ENCODE measurements at places on chromosomes 4 and X.

GRCh38 chrX:18534949-18535348 lies 109.5 kb downstream of the CDKL5 start:
- DNase-seq = no peak

DNA sequence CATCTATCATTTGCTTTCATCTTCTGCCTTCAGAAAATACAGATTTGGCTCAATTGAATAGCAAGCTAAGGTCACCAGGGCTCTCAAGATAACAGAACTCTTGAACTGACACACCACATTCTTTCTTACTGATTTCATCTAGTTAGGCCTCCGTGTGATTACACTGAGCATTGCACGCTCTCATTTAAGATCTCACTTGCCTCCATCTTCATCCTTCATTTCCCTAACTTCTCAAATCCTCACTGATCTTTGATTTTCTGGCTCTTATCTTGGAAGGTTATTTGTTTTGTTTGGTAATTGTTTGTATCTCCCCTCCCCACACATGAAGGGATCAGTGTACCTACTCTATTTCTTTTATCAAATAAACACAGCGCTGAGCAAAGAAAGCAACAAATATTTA lies 47.7 kb downstream of the MANBA start:
- no peak for DNase-seq

DNA sequence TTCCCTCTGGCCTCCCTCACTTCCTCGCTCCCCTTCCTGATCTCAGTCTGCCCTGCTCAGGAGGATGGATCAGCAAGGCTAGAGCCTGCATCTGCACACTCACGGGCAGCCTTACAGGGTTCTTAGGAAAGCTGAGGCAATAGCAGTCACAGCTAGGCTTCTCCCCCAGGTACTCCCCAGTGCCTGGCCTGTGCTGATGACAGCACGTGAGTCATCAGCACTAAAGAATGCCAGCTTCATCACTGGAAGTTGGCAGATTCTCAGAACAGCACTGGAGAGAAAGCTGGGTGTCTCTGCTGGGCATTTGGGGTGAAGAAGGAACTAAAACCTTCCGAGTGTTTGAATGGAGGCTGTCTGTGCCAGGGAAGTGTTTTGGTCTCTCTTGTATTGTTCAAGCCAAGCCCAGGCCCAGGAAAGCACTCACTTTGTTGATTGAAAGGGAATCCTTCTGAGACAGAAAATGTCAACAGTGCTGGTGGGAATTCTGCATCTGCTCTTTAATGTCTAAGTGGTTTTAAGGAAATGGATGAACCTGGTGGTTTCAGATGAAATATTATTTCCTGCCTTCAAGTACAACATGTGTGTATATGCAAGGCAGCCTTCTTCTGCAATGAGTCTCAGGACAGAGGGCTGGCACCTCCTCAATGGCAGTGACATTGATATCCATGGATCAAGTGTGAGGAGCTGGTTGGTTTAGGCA lies 73.0 kb upstream of the SCOC start:
- no peak for DNase-seq

DNA sequence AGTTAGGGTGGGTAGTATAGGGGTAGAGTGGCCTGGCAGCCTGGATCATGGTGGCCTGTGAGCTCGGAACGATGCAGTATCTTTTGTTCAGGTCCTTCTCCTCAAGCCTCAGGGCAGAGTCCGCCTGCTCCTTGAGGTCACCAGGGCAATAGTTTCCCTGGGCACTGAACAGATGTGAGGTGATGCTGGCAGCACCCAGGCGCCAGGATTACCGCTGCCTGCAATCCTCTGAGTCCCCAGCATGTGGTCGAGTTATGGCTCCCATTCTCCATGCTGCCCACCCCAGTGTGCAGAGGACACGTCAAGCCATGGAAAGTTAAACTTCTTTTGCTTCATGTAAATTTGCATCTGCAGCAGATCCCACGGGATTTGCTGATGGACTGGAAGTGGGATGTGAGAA lies 38.7 kb downstream of the NEIL3 start:
- no peak for DNase-seq

GRCh38 chr4:76485450-76485849 lies 50.4 kb downstream of the SHROOM3 start:
- DNase-seq = no peak

- DNase-seq = no peak
These were observed 6.0 kb upstream of the EFNB1 start for GRCh38 chrX:68822641-68823410.

GRCh38 chrX:107669261-107669660 lies 41.0 kb downstream of the PRPS1 start:
- DNase-seq = no peak

DNA sequence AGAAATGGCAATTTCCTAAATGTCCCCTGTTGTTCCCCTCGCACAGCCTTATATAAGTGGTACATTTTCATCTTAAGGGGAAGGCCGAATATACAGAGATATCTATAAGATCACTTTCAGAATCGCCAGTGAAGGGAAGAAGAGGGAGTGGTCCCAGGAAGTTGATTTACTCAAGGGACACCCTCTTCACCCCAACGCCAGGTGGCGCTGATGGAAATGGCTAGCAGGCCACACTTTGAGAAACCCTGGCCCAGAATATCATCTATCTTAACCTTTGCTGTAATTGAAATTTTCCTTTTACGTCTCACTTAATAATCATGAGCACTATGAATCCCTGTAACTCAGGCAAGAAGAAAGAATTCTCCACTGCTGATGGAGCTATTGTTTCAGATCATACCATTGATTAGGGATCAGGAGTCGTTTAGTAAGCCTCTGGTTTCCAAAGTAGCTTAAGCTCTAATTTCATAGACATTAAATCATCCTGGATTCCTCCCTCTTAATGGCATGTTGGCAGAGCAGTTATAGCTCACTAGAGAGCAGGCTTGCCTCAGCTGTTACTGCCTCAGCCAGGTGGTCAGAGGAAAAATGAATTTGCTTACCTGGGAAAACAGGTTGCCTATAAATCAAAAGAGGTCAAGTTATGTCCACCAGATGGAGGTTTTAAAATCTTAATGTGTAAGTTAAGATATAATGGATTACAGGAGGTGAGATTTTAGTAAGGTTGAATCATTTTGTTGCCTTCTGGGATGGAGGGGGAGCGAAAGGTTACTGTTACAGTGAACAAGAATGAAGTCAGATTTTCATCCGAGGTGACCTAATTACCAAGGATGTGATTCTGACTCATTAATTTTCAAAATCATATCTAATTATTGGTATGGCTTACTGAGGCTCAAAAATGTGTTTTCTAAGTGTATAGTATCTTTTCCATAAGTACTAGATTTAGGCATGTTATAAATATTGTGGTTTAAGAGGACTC lies 941.2 kb upstream of the TENM3 start:
- peak; percentile 5 for DNase-seq

GRCh38 chr4:38094419-38094818 lies 134.2 kb downstream of the PTTG2 start:
- DNase-seq = no peak

DNA sequence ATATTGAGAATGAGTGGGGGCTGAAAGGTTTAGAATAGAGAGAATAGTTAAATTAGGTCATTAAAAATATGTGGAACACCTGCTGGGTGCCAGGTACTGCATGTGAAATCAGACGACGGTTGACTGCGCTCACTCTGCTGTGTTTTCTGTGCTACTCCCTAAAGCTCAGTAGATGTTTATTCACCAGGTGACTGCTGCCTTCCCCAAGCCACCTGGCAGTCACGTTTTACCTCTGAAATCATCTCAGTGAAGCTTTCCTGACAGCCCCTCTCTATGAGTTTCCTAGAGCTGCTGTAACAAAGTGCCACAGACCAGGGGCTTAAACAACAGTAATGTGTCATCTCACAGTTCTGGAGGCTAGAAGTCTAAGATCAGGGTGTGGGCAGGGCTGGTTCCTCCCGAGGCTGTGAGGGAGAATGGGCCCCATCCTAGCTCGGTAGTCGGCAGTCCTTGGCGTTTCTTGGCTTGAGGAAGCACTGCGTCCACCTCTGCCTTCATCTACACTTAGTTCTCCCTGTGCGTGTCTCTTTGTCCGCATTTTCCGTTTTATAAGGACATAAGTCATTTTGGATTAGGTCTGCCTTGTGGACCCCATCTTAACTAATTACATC lies 25.3 kb downstream of the ADD1 start:
- no peak for DNase-seq

DNA sequence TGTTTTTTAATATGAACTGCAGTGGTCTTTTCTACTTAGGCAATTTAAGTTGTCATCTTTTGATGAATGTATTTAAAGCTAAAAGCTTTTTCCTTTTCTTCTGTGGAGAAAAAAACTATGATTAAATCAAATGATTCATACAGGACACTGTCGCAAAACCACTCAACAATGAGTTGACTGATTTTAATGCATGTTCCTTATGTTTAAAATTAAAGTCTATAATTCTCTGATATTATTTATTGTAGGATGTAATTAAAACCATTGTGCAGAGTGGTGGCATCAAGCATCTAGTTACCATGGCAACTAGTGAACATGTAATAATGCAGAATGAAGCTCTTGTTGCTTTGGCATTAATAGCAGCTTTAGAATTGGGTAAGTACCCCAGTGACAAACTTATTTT lies 172.5 kb downstream of the RAP1GDS1 start:
- no peak for DNase-seq

- no peak for DNase-seq
These were observed 263.2 kb upstream of the ITM2A start for GRCh38 chrX:79630033-79631009.

GRCh38 chrX:136028383-136028984 lies 43.2 kb downstream of the SLC9A6 start:
- DNase-seq = no peak

- no peak for DNase-seq
These were observed 26.8 kb upstream of the FMR1 start for GRCh38 chrX:147884958-147885357.

DNA sequence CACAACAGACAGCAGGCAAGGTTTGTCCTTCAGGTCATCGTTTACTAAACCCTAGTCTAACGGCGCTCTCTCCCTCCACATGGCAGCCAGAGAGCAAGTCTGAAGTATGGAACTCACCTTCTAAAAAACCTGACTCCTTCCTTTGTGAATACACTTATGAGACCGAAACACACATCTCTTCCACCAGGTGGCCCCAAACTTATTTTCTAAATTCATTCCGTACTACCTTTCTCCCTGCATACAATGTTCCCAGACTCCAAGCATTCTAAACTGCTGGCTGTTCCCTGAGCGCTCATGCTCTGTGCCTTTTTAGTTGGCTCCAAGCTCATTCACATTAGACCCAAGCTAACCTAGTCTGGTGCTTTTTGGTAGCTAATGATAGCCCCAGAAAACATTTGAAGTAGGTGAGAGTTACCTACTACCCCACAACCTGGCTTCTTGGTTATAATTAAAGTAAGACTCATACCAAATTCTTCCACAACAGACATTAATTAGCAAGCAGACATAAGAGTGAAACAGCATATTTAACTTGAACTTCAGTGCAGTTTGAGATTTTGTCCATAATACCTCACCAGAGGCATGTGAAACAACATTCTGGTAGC lies 67.6 kb upstream of the DCLK2 start:
- DNase-seq = no peak

DNA sequence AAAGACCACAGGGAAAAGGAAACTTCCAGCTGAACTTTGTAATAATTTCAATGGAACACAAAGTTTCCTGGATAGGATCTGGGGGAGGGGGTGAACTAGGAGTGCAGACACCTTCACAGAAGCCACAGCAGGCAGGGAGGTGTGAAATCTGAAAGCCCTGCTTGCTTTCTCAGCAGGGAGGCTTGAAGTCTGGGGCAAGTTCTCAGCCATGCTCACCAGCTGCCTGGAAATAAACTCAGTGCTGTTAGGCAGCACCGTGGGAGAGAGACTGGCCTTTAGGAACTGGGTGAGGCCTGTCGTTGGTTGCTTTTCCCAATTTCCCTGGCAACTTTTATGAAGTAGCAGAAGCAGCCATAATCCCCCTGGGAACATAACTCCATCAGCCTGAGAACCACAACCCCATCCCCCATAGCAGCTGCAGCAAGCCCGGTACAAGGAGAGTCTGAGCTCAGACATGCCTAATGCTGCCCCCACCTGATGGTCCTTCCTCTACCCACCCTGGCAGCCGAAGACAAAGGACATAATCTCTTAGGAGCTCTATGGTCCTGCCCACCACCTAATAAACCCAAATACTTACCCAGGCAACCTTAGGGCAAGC lies 39.2 kb upstream of the NMU start:
- DNase-seq = no peak

- peak; percentile 15 for DNase-seq
These were observed 97.0 kb upstream of the LNX1 start for GRCh38 chr4:53688186-53688790.

GRCh38 chrX:151816934-151817333 lies 82.4 kb downstream of the CNGA2 start:
- DNase-seq = no peak

GRCh38 chr4:141635736-141636081 lies 674 bp upstream of the IL15 start:
- no peak for DNase-seq

GRCh38 chr4:52107745-52108144 lies 56.6 kb downstream of the SPATA18 start:
- no peak for DNase-seq

- DNase-seq = no peak
These were observed 51.2 kb downstream of the IRF2 start for GRCh38 chr4:184423003-184423686.

GRCh38 chr4:128879971-128880370 lies 70.5 kb downstream of the JADE1 start:
- no peak for DNase-seq

GRCh38 chr4:122450847-122451246 lies 5.7 kb downstream of the IL2 start:
- no peak for DNase-seq

GRCh38 chr4:100042711-100043110 lies 92.6 kb upstream of the H2AZ1 start:
- no peak for DNase-seq

DNA sequence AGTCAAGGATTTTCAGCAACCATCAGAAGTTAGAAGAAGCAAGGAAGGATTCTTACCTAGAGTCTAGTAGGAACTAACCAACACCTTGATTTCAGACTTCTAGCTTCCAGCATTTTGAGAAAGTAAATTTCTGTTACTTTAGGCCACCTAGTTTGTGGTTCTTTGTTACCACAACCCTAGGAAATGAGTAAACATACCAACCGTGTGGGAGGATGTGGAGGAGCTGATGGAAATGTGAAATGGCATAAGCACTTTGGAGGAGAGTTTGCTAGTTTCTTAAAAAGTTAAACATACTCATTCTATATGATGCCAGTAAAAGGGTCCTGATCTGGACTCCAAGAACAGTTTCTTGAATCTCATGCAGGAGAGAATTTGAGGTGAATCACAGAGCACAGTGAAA lies 679.4 kb downstream of the PDHA2 start:
- no peak for DNase-seq
